Endothelial cell of umbilical vein (primary cell): ENCODE measurements at places on chromosomes 3 and 15.

GRCh38 chr3:102526865-102527264, 92.0 kb downstream of the ZPLD1 start:
- no peak for DNase-seq

- DNase-seq: no peak
These were observed 67.2 kb downstream of the LSAMP start for GRCh38 chr3:116378077-116378476.

DNA sequence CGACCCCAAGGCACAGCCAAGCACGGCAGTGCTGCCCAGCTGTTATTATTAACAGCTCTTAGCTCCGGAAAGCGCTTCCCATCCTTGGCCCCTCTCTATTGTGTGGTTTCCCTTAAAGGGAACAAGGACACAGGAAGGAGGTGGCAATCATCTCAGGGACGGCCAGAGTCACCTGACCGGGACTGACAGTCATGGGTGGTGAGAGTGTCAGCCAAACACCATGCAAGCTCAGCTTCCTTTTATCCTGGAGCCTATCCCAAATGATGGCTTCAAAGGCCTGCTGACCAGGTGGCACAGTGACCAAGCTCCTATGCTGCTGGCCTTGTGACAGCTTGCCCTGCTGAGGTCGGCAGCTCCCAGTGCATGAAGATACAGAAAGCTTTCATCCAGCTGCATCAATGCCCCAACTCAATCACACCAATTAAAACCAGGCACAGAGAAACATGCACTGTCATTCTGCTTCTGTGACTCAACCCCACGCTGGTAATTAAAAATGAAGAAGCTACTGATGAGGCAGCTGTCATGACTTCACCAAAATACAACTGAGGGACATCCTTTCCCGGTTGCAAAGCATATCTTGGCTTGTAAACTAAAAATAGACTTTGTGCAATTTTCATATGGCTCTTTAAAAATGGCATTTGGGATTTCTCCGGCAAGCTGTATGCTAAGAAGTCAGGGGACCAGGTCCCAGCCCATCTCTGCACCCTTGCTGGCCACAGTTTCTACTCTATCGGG, 34.0 kb downstream of the PCSK6 start:
- no peak for DNase-seq

GRCh38 chr3:23672628-23673027, 133.1 kb upstream of the UBE2E1 start:
- DNase-seq: no peak

GRCh38 chr3:96996009-96996408, 181.6 kb downstream of the EPHA6 start:
- no peak for DNase-seq

DNA sequence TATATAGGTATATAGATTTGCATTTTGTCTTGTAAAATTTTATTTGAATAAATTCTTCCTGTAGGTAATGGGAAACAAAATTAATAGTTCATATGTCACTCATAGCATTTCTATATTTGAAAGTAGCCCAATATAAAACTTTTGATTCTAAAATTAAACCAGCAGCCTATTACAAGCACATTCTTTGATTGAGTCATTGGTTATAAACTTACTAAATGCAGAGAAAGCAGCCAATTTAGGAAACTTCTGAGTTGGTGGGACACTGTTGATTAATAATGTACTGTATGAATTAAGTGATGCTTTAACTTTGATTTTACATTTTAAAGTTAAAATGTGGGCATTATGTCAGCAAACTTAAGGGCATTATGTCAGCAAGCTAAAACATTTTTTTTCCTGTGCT, 34.5 kb downstream of the NR1D2 start:
- DNase-seq: no peak

DNA sequence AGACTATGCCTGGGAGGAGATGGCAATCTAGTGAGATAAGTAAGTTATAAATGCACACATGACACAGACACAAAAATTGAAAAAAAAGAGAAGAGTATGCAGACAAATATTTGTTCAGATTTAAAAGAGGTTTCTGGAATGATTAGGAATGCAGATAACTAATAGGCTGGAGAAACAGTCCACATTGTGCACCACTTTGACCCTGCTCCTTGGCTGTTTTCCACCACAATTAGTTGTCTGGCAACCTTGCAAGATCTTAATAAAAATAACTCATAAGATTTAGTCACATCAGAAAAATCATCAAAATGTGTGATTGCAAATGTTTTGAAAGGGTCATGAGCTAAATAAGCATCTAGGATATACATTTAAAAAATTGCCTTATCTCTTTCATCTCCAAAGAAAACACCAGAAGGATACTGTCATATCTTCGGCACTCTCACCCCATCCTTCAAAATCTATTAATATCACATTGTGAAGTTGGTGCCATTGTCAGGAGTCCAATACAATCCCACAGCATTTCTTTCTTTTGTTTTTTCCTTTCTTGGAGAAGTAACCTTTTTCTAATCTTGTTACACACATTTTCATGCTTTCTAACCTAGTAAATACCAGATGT, 153.7 kb upstream of the KCNMB2 start:
- DNase-seq: peak; percentile 95
